ENCODE measurements at places on chromosomes 1 and 21. TPM values are rescaled to one million over a fixed set of nuclear protein-coding genes. Genes with fewer than 3 reads are reported as not detected.

The TSTD1 gene
- total RNA-seq = 24.2 TPM

The PRKACB gene
- total RNA-seq = 11.2 TPM

The FLVCR1 gene
- 33.4 TPM for total RNA-seq

The LRRC71 gene
- not detected for total RNA-seq

The FCER1G gene
- total RNA-seq = 1.3 TPM

Measured in glutamatergic neuron (in vitro differentiated cells).